ENCODE measurements at places on chromosomes 2 and 18.

DNA sequence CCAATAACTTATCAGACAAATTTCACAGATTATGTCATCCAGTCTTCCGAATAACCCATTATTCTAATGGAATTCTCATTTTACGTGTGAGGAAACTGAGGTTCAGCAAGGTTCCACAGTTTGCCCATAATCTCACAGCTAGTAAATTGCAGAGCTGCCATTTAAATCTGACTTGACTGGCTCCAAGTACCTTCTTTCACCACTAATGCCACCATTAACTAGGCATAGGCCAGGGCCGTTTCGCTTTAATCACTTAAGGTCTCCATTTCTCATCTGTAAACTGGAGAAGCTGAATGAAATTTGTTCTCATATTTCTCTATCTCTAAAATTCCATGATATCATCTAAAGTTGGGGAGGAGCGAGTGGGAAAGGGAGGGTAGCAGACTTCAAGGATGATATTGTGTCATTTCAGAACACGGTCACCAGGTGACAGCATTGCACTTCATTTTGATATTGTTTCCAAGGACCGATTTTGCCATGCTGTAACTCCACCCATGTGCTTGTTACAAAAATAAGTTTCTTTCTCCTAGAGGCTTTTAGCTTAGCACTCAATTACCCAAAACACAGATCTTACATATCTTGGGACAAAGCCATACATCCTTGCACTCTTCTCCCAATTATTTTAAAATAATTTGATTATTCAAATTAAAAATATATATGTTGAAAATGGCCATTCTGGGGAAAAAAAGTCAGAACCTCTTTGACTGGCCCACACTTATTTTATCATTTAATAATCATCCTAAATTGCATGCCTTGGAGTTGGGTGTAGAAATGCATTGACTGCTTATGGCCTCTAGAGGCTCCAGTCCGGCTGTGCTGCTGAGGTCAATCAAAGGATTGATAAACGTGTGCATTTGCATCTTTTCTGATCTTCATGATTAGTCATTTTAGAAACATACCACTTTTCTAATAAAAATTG, 123.8 kb downstream of the AKAIN1 start:
- DNase-seq, result no peak

- DNase-seq, result no peak
Observed at GRCh38 chr2:97880334-97880733, 115.4 kb downstream of the TMEM131 start.

DNA sequence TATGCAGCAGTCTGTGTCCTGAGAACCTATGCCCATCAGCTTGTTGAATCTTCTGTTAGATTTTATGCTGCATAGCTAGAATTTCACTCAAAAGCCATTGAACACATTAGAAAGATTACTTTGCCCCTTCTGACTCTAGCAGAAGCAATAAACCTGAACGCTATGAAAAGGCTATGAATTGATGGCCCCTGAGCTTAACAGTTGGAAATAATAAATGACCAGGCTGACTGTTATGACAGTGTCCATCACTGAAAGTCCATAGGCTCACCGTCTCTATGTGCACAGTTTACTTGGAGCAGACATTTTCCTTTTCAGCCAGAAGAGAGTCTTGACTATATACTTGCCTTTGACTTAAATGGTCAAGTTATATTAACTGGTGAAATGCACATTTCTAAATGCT, 1618.8 kb upstream of the ACVR2A start:
- DNase-seq, result no peak

GRCh38 chr2:47654790-47655562, 128.0 kb upstream of the MSH6 start:
- DNase-seq, result no peak

- no peak for DNase-seq
Observed at GRCh38 chr2:16747257-16747656, 81.6 kb upstream of the CYRIA start.

GRCh38 chr2:39154944-39155343, 34.1 kb upstream of the SOS1 start:
- DNase-seq, result no peak

- DNase-seq, result no peak
Observed at GRCh38 chr2:118490330-118490729, 357.1 kb downstream of the EN1 start.

DNA sequence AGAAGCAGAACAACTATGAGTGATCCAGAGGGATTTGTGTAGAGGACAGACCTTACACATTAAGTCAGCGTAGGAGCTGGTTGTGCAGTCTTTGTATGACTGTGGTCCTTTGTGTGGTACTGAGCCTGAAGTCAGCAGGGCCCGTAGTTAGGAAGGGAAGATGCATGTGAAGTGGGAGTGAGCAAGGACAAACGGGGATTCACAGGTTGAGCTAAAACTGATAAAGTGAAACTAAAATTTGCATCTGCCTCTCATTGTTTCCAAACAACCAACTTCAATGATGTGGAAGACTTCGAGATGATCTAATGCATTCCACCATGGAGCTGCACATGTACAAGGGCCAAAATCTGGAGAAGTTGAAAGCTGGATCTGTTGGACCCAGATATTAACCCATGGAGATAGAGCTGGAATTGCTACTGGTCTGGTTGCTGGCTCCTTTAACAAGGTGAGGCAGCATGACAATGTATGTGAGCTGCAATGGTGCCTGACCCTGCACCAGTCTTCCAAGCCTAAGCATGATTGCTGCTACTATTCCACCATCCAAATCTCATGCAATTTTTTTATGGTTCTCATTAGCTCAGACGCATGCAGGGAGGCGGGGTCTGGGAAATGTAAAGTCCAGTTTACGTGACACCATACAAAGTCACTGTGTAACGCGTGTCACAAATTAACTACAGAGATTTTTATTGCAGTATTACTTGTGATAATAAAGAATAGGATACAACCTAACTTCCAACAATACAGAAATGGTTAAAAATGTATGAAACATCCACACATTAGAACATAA, 12.1 kb upstream of the CYBRD1 start:
- DNase-seq, result no peak

- no peak for DNase-seq
Observed at GRCh38 chr2:70552501-70553333, 909 bp downstream of the TGFA start.

DNA sequence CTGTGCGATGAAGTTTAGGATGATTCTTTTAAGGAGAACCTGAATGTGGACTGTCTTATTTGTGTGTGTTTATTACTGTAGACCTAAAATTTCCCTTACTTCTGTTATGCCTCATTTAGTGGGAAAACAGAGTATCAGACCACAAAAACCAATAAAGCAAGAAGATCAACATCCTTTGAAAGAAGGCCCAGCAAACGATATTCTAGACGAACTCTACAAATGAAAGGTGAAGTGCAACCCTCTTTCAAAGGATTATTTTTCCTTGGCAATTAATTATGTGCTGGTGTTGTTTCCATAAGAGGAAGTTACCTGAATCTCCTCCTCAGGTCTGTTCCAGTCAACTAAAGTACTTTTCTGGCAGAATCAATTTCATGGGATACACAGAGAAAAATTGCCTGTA, 78.6 kb downstream of the EPB41L5 start:
- DNase-seq, result no peak

DNA sequence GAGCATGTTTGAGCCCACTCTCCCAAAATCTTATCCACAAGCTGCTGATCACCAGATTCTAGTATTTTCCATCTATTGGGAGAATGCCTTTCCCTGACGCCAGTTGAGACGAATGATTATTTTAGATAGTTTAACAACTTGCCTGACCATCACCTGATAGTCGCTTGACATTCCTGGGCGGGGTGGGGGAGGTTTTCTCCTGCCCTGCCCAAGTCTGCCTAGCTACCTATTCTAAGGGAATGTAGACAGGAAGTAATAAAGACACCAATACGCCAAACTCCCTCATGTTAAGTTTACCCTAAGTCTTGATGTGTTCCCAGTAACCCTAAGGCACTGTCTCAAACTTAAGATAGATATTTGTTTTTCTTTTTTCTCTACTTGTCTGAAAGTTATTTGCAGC, 4.6 kb upstream of the ACAA2 start:
- DNase-seq, result no peak

DNA sequence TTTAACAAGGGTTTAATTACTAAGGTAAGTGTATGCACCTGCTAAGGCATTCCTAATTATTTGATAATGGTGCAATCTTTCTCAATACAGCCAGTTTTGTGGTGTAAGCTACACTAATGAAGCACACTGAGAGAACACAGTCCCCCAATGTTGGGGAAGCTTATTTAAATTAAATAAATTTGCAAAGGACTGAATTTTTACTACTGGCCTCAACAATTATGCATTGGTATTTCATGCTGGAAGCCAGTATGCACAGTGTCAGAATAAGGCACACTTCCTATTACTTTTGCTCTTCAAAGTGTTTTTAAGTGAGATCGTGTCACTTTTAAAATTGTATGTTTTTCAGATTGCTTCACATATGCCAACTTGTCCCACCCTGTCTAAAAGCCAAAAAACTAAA, 103.2 kb upstream of the ZNF521 start:
- DNase-seq, result no peak

- DNase-seq, result no peak
Observed at GRCh38 chr2:42959234-42960001, 167.0 kb upstream of the HAAO start.

DNA sequence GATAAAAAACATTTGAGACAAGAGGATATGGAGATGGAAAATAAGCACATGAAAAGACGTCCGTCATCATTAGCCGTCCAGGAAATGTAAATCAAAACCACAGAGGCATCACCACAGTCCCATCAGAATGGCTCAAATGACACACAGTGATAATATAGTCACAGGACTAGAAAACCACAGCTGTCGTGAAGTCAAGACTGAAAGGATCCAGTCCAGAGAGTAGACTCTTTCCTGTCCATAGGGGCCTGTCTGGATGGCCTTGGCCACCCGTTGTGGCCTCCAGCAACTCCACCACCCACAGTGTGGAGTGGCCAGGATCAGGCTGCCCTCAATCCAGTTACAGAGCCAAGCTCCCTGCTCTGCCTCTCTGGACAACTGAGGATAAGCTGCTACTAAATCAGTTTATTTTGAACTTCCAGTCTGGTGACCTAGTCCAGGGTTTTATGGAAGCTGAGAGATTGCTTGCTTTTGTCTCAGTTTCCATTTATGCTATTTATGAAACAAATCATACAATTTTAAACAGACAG, 60.4 kb downstream of the RHOB start:
- no peak for DNase-seq

- no peak for DNase-seq
Observed at GRCh38 chr2:38181806-38182491, 106.0 kb upstream of the CYP1B1 start.

GRCh38 chr2:196149948-196150347, 21.4 kb downstream of the STK17B start:
- no peak for DNase-seq

- no peak for DNase-seq
Observed at GRCh38 chr18:2564373-2564772, 6.9 kb downstream of the METTL4 start.

DNA sequence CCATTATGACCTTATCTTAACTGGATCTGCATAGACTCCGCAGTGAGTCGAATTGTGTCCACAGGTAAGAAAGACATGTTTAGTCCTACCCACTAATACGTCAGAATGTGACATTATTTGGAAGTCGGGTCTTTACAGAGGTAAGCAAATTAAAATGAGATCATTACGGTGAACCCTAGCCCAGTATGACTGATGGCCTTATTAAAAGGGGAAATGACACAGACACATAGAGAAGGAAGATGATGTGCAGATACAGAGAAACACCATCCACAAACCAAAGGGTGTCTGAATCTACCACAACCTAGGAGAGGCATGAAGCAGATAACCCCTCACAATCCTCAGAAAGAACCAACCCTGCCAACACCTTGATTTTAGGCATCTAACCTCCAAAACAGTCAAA, 135.6 kb downstream of the GALNT1 start:
- no peak for DNase-seq

DNA sequence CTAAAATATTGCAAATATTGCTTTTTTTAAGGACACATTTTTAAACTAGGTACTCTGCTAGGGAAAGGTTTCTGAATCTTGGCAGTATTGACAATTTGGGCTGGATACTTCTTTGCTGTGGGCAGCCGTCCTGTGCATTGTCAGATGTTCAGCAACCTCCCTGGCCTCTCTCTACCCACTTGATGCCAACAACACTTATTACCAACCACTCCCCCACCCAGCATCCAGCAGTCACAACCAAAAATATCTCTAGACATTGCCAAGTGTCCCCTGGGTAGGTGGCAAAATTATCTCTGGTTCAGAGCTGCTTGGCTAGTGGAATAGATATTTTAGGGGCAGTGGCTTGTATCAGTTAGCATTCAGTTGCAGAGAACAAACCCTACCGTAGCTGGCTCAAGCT, 114.3 kb upstream of the PNPT1 start:
- DNase-seq, result no peak

- DNase-seq, result no peak
Observed at GRCh38 chr2:195490319-195490718, 166.7 kb upstream of the SLC39A10 start.

- no peak for DNase-seq
Observed at GRCh38 chr2:232316461-232317330, 61.9 kb upstream of the ALPP start.

- DNase-seq, result no peak
Observed at GRCh38 chr2:237227592-237228280, 142.0 kb downstream of the COPS8 start.

DNA sequence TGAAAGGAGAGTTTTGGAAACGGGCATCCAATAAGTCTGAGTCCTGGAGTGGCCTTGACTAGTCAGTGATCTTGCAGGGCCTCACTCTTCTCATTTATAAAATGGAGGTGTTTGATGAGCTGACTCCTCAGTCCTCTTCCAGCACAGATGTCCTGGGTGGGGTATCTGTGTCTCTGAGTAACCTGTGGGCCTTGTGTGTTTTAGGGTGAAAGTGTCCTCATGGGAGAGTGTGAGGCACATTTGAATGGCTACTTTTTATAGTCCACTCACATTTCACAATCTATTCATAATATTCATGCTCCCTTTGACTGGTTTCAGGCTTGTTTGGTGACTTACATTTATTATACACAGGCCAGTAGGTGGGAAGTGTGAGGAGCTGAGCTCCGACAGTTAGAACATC, 106.4 kb upstream of the CELF4 start:
- no peak for DNase-seq

GRCh38 chr2:19371996-19372582, 13.7 kb upstream of the OSR1 start:
- DNase-seq, result no peak

GRCh38 chr2:209388446-209389037, 35.3 kb upstream of the MAP2 start:
- DNase-seq, result no peak

DNA sequence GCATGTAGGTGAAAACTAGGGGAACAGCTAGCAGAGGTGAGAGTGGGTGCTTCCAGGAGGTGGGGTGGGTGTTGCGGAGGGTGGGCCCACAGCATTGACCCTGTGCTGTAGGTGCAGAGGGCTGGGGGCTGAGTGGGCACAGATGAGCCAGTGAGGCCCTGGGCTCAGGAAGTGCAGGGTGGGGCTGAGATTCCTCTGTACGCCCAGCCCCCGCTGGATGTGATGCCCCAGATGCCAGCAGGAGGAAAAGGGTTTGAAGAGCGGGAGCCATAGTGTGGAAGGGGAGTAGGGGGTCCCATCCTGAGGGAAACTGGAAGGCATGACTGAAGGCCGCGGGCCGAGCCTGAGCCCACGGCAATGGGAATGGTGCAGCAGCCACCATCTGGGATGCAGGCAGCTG, 14.1 kb upstream of the OTOS start:
- no peak for DNase-seq

- no peak for DNase-seq
Observed at GRCh38 chr18:31591113-31591512, 564 bp upstream of the TTR start.

GRCh38 chr18:48229552-48229981, 179.6 kb downstream of the ZBTB7C start:
- no peak for DNase-seq

Measured in stimulated activated CD8-positive, alpha-beta memory T cell treated with anti-CD3 and anti-CD28 coated beads, Interleukin-4, amount 100 ng/mL, for 4 hours (primary cell).